NCI-H1417 (cell line): ENCODE measurements at places on chromosomes 16 and 17.

DNA sequence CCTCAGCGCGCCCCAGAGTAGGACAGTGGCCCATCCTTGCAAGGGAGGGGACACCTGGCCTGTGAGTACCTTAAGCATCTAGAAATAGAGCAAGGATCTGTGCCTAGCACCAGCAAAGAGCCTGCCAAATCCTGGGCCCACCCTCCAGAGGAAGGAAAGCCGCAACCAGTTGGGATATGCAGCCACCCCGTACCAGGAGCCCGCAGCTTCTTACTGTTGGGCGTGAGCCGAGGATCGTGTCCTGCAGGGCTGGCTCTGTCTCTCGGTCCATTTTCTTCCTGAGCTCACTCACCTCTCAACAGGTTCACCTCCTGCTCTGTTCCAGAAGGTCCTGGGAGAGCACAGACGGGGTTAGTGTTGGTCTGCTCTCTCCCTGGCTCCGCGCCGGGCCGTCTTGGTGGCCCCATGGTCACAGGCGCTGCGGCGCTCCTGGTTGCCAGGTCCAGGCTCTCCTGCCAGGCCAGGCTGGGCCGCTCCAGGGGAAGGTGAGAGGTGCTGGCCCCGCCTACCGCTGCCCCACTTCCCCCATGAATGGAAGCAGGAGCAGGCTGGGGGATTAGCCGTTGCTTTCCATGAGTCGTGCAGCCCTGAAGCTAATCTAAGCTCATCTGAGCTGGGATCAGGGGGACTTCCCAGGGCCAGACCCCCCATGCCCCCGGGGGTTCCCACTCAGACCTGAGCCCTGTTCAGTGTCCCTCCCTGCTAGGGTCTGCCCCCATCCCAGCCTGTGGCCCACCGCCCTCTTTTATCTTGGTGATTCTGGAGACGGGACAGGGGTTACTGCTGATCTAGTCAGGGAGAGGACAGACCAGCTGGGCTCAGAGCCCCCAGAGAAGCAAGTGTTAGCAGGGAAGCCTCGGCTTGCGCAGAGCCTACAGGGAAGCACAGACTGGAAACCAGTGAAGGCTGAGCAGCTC lies 12.7 kb downstream of the ENDOV start:
- no peak for DNase-seq

DNA sequence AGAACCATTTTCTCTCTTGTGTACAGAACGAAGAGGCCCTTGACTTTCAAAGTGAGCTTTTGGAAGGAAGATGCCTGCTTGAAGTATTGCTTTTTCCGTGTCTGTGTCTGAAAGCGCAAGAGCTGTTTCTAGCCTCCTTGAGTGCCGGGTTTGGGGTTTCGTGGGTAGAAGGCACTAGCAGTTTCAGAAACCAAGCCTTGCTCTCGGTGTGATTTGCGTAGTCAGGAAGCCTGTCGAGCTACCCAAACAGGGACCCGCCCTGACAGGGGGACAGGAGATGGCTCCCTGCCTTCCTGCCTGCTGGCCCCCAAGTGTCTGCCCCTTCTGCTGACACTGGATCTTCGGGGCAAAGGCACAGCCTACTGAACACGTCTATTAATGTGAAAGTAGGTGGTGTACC lies 322.0 kb downstream of the MAF start:
- no peak for DNase-seq

DNA sequence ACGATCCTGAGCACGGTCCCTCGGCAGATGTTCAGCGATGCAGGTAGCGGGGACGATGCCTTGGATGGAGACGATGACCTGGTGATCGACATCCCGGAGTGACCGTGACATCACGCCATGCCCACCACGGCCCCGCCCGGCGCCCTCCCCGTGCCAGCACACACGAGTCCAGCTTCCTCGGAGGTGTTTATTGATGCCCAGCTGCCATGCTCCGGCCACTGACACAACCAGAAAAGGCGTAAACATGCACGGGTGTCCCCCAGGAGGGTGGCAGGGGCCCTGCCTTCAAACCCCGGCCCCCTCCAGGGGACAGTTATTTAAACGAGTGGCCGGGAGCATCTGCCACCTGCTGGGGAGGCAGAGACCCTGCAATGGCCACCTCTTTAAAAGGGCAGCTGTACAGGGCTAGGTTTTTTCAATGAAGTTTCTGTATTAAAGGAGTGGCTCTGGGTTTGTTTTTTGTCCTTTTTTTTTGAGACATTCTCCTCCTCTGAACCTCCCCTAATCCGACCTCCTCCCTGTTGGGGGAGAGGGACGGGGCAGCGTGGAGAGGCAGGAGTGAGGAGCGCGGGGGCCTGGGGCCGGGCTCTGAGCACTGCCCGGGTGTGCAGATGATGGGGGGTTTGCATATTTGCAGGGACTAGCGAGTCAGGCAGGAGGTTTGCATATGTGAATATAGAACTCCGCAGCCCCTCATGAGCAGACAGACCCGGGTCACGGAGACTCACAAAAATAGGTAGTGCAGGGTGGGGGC lies 5.3 kb downstream of the DOC2A start:
- DNase-seq, result peak; percentile 23

DNA sequence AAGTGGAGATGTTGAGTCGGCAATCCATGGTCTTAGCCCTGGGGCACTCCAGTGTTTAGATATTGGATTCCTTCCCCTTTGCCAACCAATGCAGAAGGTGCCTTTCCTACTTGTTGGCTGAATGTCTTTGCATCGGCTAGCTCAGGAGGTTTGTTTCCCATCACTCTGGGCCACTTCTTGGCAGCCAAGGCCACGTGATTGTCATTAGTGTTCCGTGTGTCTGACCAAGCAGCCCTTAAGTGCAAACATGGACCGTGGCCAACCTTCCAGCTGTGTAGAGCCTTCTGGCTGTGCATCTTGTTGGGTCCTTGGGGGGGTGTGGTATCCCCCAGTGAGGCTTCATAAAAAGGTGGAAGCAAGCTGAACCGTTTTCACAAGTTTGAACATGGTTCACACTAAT lies 66.0 kb downstream of the GNAO1 start:
- DNase-seq, result no peak

DNA sequence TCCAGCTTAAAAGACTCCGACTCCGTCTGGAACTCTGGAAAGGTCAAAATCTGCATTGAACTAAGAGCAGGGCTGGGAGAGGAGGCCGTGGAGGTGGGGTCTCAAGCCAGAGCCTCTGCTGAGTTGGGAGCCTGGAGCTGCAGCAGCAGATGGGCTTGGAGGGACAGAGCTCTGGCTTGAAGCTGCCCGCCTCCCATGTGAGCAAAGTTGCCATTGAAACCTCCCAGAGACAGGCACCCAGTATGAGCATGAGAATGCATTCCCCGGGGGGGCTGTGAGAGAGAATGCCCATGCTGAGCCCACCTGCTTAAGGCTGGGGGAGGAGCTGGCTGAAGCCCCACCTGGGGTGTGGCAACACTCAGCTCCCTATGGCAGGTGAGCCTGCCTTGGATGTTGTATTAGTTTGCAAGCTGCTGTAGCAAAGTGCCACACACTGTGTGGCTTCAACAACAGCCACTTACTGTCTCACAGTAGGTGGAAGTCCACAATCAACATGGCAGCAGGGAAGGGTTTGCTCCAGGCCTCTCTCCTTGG lies 9.6 kb downstream of the KIF19 start:
- DNase-seq, result no peak

GRCh38 chr17:82228842-82229697 lies at the start of gene SLC16A3:
Gene SLC16A3 (plus strand): TSS chr17:82229042. CDS start chr17:82236009, 6,967 bp downstream.
- DNase-seq, result no peak

DNA sequence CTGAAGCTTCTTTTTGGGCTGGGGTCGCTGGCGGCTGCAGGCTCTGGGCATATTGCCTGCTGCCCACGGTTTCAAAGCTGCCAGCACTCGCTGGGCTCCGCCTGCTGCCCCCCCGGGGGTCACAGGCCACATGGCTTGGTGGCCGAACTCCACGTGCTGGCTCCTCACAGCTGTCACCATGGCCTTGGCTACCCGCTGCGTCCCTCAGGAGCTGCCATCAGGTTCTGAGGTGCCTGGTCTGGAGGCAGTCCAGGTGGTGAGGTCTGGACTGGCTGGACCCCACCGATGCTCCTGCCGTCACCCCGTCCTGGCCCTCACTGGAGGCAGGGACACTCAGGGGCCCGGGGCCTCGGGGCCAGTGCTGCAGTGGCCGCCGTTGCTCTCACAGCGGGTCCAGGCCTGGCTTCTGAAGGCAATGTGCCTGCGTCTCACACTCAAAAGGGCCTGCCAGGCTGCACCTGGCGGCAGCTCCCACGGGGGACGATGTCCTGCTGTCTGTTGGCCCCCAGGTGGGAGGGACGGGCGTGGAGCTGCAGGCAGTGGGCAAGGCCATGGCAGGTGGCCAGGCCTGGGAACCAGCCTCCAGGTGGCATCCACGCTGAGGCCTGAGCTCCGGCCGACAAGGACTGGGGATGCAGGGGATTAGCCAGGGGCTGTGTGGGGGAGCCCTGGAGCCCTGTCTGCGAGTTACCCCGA lies 13.3 kb downstream of the CAPN15 start:
- DNase-seq, result no peak

DNA sequence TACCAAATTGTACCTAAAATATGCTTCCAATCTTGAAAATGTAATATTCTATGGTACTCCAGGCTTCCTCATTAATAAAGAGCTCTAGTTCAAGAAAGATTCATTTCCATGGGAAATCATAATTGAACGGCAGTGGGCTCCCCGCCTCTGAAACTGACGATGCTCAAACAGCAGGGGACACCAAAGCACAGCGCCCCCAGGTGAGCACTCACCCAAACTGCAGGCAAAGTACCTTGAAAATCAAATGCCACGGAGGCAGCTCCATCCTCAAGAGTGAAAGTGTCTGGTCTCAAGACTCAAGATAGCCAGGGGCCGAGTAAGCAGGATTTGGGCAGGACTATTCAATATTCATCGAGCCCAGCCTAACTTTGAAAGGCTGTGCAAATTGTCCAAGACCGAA lies 217.4 kb upstream of the TNRC6C start:
- DNase-seq, result no peak

- DNase-seq, result no peak
These were observed 5.0 kb upstream of the SRL start for GRCh38 chr16:4246777-4247459.

GRCh38 chr17:35774499-35774898 lies 13.8 kb downstream of the C17orf50 start:
- DNase-seq, result no peak

- DNase-seq, result no peak
These were observed 33.7 kb downstream of the NECAB2 start for GRCh38 chr16:84001726-84002125.

DNA sequence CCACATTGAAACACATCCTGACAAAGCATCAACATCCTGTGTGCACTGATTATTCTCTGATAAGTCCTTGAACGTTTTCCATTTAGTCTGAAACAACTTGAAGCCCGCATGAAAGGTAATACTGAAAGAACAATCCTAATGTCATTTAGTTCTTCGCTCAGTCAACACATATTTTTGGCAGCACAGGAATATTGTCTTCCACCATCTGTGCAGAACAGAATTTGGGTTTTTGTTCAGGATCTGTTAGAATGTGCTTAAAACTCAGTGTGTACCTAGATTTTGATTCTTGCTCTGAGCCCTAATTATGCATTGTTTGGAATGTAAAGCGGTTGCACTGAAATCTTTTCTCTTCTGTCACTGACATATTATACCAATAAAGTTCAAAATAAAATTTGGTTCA lies 1036.6 kb downstream of the CDH11 start:
- DNase-seq, result no peak

GRCh38 chr17:63555500-63556156 lies 5.4 kb downstream of the DCAF7 start:
- no peak for DNase-seq

- no peak for DNase-seq
These were observed 16.0 kb upstream of the TANC2 start for GRCh38 chr17:62950067-62950466.

- DNase-seq, result peak; percentile 48
These were observed 472 bp upstream of the NME2 start for GRCh38 chr17:51165680-51166197.

DNA sequence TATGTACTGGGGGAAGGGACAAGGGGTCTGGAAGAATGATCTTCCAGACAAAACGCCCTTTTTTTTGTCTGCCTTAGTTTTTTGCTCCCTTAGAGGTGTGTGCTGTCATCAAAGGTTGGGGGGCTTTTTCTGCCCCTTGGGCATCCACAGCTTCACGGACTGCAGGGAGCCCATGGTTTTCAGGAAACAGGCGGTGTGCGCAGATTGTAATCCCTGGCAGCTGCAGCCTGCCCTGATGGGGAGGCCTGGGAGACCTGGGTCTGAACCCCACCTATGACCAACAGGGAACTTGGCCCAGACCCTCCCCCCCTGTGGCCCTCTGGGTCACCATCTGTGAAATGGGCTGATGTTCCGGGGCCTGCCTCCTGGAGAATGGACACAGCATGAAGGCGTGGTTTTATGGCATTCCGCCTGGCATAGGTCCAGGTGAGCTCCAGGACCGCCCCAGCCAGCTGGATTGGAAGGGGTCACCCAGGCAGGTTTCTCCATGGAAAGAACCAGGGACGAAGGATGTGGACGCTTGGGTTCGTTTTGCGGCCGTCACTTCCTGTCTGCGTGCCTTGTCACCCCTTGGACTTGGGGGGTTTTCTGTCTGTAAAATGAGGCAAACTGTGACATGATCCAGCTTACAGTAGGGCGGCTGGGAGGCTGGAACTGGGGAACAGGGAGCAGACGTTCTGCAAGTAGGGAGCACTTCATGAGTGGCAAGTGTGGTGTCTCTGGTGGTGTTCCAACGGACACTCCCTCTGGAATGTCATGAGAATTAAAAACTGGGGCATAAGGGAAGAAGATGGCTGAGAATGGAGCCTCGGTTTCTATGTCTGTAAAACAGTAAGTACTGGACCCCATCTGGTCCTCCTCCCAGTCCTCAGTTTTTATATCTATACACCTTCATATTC lies 1.5 kb downstream of the CPNE2 start:
- no peak for DNase-seq

GRCh38 chr16:19375561-19376158 lies 42.0 kb upstream of the TMC5 start:
- DNase-seq, result peak; percentile 31

- DNase-seq, result no peak
These were observed 43.6 kb downstream of the SMG6 start for GRCh38 chr17:2259769-2260536.

- no peak for DNase-seq
These were observed 480 bp downstream of the TSR3 start for GRCh38 chr16:1351215-1351581.
